GM04504 (cell line): ENCODE measurements at places on chromosomes 5 and 9.

GRCh38 chr9:105877721-105878120, 183.4 kb downstream of the TMEM38B start:
- no peak for DNase-seq

- DNase-seq = no peak
Measured at GRCh38 chr9:112145886-112146285, 29.2 kb downstream of the SUSD1 start.

GRCh38 chr9:14344941-14345353, 31.0 kb upstream of the NFIB start:
- DNase-seq = no peak

GRCh38 chr5:143454936-143455516, 51.5 kb upstream of the NR3C1 start:
- no peak for DNase-seq

DNA sequence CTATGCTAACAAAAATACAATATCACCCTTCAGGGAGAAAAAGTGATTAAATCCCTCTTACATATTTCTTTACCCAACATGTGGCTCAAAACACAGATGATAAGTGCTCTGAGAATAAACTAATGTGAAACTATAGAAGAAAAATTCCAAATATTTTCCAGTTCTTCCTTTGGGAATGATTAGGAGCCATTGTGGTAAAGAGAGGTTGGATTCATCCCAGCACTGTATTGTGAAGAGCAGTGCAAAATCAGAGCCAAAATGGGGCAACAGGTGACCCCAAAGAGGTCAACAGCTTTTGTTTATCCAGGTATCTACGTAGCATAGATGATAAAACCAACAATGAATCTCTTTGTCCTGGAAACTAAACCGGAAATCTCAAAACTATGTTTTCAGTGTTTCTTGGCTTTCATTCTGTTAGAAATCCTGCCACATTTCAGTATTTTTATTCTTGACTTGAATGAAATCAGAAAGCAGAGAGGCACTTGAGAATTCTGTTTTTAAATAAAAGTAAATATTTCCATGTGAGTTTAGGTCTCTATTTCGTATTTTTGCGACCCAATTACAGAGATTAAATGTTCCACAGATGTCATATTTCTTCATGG, 120.4 kb upstream of the FST start:
- DNase-seq = no peak

DNA sequence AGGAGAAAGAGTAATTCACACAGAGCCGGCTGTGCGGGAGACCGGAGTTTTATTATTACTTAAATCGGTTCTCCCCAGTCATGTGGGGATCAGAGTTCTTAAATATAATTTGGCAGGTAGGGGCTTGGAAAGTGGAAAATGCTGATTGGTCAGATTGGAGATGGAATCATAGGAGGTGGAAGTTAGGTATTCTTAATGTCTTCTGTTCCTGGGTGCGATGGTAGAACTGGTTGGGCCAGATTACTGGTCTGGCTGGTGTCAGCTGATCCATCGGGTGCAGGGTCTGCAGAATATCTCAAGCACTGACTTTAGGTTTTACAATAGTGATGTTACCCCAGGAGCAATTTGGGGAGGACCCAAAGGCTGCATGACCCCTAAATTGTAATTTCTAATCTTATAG, 4.6 kb upstream of the CERCAM start:
- DNase-seq = no peak

DNA sequence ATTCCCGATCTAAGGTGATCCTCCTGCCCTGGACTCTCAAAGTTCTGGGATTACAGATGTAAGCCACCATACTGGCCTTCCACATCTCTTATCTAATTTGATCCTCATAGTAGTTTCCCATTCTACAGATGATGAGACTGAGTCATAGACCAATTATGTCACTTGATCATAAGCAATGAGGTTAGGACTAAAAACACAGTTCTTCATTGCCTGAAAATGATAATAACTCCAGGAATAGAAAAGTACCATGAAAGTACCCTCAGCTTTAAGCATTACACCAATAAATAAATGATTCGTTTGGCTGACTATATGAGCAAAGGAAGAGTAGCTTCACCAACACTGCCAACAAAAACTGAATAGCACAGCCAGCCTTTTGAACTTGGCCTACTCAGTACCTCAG, 389.5 kb downstream of the ACTL7B start:
- DNase-seq = no peak

DNA sequence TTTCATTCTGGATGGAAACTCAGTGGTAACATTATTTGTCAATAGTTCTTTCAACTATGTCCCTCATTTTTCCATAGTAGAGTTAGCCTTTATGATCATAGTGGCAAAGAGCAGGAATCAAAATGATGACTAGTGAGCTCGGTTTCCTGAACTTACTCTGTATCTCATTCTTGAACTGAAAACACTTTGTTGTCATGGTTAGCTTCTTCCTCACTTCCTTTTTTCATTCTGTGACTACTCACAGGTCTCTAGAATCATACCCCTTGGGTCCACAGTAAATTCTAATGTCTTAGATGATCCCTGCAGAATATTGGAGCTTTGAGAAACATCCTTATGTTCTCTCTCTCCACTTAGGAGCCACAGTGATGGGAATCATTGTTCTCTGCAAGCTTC, 29.4 kb upstream of the RECK start:
- DNase-seq = no peak

DNA sequence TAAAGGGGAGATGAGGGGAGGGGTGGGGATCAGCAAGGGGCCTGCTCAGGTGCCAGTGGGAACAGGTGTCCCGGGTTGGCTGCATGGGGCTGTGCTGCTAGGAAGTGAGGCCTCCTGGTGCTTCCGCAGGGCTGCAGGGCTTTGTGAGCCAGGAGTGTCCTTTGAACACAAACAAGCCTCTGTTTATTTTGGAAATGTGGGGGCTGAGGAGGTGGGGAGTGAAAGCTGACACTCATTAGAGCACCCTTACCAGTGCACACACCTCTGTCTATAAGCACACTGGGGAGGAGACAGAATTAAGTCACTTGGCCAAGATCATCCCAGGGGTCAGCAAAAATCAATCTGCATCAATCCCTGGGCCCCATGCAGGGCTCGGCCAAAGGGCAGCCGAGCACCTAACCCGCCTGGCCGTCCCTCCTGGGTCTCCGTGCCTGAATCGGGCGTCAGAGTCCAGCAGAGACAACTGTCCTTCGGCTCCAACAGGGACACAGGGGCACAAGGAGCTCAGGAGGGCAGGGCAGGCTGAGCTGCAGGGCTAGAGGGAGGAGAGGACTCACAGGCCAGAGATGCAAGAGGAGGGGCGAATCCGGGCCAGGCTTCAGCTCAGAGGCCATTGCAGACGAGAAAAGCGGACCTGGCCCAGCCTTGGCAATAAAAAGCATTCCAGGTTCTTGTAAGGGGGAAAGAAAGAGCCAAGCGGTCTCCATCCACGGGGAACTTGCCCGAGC, 99.8 kb downstream of the VAV2 start:
- DNase-seq = no peak

GRCh38 chr9:12516573-12516972, 176.6 kb upstream of the TYRP1 start:
- DNase-seq = no peak
